Central memory CD4-positive, alpha-beta T cell (primary cell): ENCODE measurements at places on chromosomes 4 and X.

GRCh38 chrX:8832582-8833378 is 31.6 kb upstream of the FAM9A start:
- no peak for DNase-seq

DNA sequence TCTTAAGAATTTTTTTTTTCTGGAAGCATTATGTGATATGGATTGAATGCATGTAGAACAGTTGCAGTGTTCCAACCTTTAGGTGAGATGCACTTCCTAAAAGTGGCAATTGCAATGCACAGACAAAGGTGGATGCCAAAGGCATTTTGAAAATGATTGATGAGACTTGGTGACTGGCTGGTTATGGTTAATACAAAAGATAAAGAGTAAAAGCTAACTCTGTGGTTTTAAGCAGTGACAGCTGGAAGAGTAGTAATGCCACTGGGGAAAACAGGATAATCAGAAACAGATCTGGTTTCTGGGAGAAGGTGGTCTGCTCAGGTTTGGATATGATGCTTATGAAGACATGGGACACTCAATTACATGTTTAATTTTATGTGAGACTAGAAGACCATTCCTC is 345.6 kb downstream of the RPA4 start:
- no peak for DNase-seq

- no peak for DNase-seq
Measured at GRCh38 chr4:8294036-8294435, 24.5 kb downstream of the HTRA3 start.

GRCh38 chrX:50697691-50698090 is 116.3 kb downstream of the SHROOM4 start:
- DNase-seq: no peak

DNA sequence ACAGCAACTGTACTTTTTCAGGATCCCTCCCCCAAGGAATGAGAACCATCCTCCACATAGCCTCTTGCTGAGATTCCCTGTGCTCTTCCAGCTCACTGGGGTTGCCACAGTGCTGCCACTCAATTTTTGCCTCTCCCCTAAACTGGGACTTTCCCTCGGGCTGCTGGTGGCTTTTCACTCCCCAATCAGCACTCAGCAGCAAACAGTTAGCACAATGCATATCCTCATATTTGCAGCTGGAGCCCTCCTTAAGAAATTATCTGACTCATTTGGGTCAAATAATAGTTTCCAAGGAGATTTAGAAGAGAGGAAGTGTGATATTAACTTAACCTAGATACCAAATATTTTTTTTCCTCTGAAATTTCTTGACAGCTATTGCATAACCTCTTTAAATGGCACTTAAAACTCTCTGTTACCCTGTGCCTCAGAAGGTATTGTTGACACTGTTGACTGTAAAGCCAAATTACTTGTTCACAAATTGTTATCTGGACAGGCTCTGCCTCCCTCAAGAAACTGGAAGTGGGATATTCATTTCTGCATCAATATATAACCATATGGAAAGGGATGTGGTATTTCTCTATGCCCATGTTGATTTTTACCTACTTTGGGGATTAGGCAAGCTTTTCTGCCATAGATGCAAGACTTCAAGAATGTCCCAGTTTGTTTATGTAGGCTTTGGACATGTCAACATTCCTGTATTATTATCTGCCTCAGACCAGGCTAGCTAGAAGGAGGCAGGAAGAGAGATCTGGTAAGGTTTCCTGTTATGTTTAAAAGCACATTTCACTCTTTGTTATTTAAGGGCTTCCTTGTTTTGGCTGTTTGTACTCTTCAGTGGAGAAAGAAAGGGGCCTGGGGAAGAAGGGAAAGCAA is 58.0 kb downstream of the SEPTIN11 start:
- DNase-seq: peak; percentile 28

- DNase-seq: no peak
Measured at GRCh38 chrX:73577361-73577760, 14.4 kb downstream of the CHIC1 start.

DNA sequence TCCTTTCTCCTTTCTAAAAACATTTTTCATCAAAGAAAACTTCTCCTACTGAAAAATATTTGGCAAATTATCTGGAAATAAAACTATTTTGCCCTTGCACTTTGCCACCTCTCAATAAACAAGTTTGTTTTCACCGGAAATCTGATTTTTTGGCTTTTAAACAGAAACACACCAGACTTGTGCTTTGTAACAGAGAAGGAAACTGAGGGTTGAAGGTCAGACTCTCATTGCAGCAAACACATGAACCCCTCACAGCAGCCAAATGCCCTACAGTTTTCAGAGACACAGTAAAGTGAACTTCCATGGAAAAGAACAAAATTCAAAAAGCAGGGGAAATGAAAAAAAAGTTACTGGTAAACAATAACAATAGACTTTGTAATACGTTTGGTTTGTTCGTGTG is 95.6 kb upstream of the WDR17 start:
- no peak for DNase-seq

GRCh38 chrX:129111081-129111798 is 412.1 kb downstream of the SMARCA1 start:
- DNase-seq: no peak

DNA sequence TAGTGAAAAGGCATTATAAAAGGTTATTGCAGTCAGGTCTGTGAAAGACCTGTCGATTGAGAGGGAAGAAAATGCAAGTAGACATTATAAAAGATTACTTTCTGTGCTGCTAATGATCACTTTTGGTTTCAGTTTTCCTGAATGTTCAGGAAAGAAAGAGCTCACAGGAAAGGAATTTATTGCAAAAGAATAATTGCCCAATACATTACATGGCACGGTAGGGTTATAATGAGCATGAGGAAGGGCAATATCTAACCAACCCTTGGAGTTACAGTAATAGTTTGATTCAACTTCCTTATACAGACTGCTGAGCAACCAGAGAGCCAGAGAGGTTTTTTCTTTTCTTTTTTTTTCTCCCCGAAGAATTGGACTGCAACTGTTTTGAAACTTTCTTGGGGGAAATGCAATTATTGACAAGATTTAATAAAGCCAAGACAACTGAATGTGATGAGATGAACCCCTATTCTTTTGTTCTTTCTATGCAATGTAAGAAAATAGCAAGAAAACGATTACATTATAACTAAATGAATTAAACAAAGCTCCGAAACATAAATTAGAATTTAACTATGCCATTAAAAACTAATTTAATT is 247.0 kb downstream of the C4orf33 start:
- DNase-seq: no peak

- no peak for DNase-seq
Measured at GRCh38 chrX:148389629-148390028, 110.8 kb upstream of the AFF2 start.

- DNase-seq: no peak
Measured at GRCh38 chrX:151505796-151506195, 57.7 kb upstream of the PASD1 start.
